ENCODE measurements at places on chromosomes 3 and 15.

DNA sequence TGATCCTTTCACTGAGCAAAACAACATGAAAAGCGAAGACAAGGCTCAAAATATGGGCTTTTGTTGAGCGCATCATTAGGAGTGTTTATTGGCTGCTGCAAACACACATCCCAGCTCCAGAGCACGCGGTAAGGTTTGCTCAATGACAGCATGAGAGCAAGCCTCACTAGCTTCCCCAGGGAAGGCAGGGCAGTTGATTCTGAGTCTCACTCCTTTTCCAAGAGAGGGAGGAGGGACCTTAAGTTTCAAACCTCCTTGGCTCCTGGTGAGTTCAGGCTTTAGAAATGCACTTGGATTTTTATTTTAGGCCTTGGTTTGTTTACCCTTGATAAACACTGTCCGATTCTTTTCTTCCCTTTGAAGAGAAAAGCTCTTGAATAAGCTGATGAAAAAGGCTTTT lies 69.1 kb upstream of the CACNA2D3 start:
- DNase-seq: no peak

- DNase-seq: no peak
These were observed 262.0 kb downstream of the TUSC7 start for GRCh38 chr3:116971531-116971930.

DNA sequence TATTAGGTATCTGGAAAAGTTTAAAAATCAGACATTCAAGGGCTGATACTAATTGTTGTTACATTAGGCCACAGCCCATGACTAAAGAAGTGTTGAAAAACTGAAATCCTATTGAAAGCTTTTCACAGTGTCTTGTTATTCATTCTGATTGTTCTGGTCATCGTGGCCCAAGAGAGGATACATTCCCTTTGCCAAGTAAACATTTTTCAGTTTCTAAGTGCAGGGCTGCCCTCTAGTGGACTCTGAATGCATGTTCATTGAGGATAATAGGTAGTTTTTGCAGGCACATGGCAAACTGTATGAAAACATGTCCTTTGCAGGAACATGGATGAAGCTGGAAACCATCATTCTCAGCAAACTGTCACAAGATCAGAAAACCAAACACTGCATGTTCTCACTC lies 181.1 kb downstream of the MYRIP start:
- peak; percentile 25 for DNase-seq

DNA sequence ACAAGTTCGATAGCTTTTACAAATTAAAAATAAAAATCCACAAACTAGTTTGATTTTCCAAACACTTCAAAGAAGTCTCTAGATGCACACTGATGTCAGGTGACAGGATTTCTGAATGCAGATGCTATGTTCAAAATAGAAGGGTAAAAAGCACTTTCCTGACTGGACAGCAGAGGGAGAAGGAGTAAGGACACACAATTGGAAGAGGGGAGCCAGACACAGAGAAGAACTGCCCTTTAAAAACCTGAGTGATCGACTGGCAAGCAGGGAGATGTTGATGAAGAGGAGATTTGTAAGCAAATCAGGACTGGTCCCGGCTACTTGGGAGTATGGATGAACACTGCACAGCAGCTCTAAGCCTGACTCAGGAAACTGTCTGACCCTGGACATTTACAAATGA lies 612.8 kb downstream of the MAGI1 start:
- no peak for DNase-seq

DNA sequence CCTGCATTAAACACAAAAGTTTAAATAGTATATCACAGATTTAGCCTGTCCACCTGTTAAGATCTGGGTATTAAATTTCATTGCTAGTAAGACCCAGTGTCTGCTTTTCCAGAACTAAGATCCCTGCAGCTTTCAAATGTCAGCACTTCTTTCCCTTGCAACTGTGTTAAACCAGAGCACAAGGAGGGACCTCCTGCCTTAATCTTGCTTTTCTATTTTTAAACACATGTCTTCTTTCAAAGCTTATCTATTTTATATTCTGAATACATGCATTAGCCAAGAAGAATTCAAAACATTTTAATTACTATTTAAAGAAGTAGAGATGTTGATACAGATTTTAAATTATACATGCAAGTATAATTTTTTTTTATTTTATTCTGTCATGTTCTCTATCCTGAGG lies 315.1 kb downstream of the ARPP21 start:
- DNase-seq: no peak

DNA sequence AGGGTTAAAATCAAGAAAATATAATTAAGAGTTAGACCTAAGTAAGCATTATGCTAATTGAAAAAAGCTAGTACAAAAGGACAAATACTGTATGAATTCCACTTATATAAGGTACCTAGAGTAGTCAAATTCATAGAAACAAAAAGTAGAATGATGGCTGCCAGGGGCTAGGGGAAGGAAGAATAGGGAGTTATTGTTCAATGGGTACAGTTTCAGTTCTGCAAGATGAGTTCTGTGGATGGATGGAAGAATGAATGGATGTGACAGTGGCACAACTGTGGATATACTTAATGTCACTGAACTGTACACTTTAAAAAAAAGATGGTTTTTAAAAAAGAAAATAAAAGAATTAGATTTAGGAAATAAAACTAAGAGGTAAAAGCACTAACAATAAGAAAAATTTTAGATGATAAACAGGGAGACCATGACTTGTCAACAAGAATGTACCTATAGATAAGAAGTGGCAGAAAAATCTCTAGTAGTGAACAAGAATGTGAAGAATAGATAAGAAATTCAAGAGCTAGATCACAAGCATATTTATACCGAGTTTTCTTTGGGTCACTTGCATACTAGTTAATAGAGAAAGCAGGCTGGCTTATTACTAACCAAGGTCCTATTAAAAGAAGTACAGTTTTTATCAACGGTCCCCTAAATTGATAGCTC lies 5.5 kb downstream of the IFT80 start:
- DNase-seq: no peak

GRCh38 chr3:190443257-190443656 lies 6.4 kb downstream of the TMEM207 start:
- DNase-seq: peak; percentile 32

DNA sequence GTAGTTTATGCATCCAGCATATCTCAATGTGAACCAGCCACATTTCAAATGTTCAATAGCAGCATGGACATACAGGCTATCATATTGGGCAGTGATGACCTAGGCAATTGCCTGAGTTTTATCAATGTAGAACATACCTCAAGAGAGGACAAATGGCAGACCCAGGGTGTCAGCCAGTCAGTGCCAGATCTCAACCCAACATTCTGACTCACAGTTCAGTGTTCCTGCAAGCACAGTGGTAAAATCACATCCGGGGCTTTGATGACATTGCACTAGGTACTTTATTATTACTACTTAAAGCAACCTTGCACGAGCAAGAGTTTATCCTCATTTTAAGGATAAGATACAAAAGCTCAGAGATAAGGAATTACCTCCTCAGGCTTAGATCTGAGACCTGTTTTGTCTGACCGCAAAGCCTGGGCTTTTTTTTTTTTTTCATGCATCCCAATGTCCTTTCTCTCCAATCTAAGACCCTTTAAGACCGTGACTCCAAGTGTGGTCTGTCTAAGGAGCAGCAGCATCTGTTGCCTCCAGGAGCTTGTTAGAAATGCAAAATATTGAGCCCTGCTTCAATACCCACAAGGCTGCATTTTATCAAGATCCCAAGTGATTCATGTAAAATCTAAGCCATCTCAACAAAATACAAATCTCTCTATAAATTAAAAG lies 60.1 kb downstream of the SLC12A1 start:
- DNase-seq: peak; percentile 27

Measured in M059J (cell line).